ENCODE measurements at places on chromosomes 7 and 10.

- no peak for DNase-seq
Observed at GRCh38 chr7:132412435-132412834, 163.8 kb downstream of the PLXNA4 start.

- no peak for DNase-seq
Observed at GRCh38 chr10:22803261-22803885, 89.0 kb upstream of the PIP4K2A start.

DNA sequence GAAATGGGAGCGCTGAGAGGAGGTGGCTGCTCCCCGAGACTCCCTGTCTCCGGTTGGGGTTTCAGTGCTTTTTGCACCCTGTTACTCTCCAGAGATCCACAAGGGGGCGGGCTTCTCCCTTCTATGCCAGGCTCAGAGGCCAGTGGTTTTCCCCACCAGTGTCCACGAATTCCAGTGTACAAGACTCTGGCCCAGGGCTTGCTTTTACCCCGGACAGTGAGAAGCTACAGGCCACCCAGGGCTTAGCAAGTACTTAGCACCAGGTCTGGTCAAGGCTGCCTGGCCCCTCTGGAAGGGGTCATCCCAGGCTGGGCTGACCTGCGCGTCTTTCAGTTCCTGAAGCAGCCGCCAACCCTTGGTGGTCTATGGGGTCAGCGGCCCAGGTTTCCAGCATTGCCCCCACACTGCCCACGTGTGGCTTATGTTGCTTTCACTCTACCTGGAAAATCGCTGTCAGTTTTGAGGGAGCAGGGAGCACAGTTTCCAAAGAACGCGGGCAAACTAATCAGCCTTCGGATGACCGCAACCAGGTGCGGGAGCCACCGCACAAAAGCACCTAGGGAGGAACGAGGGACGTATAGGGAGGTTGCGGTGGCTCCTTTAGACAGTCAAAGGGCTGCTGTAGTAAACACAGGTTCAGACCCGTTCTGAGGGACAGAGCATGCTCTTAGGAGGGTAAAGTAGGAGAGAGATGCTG, 6.8 kb downstream of the CYP26A1 start:
- DNase-seq: peak; percentile 22

DNA sequence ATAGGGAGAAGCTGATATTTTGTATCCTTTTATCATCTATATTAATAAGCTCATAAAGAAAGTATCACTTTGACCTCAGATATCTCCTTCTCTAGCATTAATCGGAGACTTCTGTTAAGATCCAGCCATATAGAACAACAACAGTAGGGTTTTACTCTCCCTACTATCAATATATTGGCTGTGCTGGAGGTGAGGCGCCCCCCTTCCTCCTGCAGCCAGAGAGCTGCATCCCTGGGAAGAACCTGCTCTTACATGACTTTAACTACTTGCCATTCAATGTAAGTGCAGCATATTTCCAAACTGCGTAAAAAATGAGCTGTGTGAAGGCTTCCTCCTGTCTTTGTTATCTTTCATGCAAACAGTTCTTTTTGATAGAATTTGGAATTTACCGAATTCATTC, 247.8 kb downstream of the SDK1 start:
- no peak for DNase-seq

DNA sequence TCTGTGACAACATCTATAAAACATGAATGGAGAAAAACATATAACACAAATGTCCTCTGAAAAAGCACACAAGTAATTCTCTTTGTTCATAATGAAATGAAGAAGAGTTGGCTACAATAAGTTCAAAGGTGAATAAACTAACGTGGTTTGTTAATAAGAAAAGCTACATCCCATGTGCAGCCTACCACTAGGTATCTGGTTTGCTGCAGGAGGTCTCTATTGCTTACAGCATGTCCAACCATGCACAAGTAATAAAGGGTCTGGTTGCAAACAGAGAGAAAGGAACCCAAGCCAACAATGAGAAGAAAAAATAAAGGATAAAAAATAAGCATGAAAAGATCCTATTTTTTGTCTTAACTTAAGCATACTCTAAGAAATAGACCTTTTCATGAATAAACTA, 139.2 kb downstream of the CHCHD3 start:
- no peak for DNase-seq
